ENCODE measurements at places on chromosomes 2 and 18.

- no peak for DNase-seq
These were observed 71.8 kb downstream of the B3GNT2 start for GRCh38 chr2:62267696-62268095.

DNA sequence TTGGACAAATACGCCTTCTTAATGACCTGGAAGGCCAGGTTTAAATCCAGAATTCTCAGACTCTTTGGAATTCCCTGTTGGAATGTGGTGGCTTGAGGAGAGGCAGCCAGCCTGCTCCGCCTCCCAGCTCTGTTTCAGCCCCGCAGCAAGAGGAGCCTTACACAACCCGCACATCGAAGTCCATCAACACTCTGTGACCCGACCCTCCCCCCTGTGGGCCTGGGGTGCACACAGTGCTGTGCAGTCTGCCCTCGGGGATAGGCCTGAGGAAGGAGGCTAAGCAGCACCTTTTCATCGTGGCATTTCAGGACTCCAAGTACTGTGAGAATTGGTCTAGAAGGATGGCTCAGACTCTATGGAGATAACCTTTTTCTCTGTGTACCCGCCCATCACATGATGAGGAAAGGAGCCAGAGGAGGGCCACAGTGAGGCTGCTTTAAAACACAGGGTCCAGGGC lies 73.7 kb downstream of the GREB1L start:
- no peak for DNase-seq

DNA sequence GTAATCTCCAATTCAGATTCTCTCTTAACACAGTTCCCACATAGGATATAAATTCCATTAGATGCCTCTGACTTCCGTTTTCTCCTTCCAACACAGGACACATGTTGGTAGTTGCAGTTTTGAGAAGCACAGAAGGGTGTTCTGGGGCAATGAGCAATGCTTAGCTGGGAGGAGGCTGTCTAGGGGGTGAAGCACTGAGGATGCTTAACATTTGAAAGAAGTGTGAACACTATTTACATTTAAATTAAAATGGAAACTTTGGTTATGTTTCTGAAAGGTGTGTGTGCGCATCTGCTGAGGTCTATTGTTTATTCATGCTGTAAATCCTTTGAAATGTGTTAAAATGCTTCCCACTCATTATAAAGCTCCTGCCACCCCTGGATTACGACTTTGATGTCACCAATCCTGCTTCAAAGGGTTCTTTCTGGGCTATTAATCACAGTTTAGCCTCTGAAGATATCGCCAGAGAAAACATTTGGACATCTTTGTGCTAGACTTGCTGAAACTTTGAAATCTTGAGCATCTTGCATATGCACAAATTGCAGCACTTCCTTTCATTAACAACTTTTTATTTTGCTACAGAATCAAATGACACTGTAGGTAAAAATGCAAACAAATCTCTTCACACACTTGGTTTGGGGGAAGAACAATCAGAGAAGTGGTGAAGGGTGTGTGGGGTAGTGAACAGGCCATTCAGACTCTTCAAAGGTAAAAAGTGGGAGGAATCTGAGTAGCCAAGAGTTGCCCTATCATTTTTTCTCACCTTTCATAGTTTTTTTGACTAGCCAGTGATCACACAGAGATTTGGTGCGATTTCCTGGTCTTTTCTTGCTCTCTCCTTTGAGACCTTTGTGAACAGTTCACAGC lies 258.4 kb downstream of the MYO3B start:
- no peak for DNase-seq

DNA sequence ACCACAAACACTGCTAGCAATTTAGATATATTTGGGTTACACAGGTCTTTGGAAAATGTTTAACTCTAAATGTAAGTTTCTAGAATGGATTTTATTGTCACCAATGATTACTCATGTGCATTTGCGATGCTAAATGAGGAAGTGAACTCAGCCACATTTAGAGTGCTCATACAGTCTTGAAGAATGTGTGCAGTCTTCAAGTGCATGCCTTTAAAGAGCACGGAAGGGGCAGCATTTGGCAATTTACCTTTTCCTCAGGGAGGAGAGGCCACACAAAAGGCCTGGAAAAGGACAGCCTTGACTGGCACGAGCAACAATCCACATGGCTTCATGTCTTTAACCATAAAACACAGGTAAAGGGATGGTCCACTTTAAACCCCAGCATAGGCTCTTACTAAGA lies 78.5 kb upstream of the STK17B start:
- DNase-seq: peak; percentile 73

GRCh38 chr2:190379249-190379964 lies 28.7 kb upstream of the MFSD6 start:
- no peak for DNase-seq

GRCh38 chr2:19491796-19492195 lies 133.4 kb upstream of the OSR1 start:
- no peak for DNase-seq

DNA sequence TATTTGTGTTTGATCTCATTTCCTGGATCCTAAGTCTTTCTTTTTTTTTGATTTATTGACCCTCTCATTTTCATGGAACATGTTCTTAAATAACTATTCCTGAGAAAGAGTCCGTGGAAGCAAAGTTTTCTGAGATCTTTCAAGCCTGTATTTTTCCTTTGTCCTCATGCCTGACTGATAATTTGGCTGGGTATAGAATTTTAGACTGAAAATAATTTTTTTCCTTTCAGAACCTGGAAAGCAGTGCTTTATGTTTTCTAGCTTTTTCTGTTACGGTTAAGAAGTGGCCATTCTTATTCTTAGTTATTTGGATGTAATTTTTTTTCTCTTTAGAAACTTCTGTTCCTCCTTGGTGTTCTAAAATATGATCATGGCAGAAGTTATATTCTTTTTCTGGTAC lies 82.5 kb downstream of the SEMA4F start:
- DNase-seq: no peak

GRCh38 chr18:50649821-50650220 lies 89.9 kb downstream of the MAPK4 start:
- no peak for DNase-seq

DNA sequence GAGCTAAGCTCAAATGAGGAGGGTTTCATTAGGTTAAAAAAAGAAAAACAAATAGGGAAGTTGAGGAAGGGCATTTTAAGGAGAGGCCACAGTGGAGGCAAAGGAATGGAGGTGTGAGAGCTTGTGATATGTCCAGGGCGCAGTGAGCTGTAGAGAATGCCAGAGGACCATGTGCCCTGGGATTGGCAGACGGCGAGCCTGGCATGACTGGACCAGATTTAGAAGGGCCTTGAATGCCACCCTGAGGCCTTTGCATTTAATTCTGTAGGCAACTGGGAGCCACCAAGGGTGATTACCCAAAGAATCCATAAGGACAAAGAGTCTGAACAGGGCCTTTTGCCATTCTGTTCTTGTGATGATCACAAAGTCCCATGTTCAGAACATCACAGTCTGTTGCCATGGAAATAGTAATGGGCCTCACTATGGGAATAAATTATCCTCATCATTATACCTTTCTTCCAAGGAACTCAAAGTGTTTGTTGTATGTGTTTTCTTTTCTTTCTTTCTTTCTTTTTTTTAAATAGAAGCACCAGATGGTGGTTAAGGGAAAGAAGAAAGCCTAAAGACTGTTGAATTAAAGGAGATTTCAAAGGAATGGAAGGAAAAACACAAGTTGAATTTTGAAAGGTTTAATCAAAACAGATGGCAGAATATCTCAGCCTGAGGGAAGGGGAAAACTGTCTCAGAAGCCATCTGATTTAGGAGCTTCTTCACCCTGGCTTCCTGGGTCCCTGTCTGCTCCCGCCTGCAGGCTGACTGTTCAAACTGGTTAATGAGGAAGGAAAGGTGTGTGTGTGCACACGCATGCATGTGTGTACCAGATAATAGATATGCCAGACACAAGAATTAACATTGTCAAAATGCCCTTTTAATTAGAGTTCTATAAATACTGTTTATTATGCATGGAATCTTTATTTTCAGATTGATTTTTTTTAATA lies 31.6 kb upstream of the NCOA1 start:
- DNase-seq: no peak

GRCh38 chr18:46856973-46857372 lies 60.3 kb downstream of the PIAS2 start:
- DNase-seq: no peak

DNA sequence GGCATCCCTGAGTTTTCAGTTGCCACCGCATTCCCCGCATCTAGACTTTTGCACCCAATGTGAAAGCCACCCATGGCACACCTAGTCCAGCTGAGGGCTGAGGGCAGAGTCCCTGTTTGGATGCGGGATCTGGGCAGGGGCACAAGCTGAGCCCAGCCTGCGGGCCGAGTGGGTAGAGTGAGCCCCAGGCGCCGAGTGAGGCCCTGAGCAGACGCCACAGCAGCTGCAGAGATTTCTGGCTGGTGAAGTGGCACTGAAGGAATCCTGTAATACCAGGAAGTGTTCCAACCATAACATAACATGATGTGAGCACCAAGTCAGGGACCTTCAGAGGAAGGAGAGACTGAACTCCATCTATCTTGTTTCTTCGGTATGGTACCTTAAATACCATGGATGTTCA lies 27.7 kb upstream of the FRZB start:
- DNase-seq: no peak

GRCh38 chr18:49139766-49140165 lies 189.0 kb upstream of the SMAD7 start:
- no peak for DNase-seq

GRCh38 chr2:72744049-72744448 lies 81.8 kb downstream of the EXOC6B start:
- no peak for DNase-seq

DNA sequence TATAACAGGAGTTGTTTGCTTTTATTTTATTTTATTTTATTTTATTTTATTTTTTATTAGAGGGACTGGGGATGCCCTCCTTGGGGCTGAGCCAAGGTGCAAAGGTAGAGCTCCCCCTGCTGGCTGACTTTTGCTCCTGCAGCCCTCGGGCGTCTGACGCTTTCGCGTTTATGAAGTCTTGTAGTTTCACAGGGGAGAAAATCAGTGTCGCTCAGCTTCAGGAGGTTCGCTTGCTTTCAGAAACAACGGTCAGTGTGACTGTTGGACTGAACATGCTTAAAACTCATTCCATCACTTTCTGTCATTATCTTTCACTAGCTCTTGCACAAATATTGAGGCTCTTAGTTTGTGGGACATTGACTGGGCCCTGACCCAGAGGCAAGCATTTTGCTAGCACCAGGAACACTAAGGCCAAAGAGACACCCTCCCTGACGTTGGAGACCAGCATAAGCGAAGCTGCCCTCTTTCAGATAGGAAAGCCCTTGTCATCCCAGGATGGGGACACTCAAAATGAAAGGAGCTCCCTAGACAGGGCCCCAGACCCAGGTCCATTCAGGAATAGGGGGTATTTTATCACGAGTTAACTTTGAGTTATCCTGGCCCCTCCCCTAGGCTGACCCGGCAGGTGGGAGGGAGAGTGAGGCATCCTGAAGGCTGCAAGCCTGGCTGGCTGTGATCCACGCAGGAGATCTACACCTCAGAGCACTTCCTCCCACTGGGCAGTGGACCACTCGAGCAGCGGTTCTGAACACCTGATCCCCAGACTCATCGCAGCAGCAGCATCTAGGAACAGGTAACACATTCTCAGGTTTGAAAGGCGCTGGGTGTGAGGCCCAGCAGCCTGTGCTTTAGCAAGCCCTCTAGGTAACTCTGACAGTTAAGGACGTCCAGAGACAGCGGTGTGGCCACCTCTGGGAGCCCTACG lies 34.4 kb downstream of the LGALSL start:
- DNase-seq: peak; percentile 61

DNA sequence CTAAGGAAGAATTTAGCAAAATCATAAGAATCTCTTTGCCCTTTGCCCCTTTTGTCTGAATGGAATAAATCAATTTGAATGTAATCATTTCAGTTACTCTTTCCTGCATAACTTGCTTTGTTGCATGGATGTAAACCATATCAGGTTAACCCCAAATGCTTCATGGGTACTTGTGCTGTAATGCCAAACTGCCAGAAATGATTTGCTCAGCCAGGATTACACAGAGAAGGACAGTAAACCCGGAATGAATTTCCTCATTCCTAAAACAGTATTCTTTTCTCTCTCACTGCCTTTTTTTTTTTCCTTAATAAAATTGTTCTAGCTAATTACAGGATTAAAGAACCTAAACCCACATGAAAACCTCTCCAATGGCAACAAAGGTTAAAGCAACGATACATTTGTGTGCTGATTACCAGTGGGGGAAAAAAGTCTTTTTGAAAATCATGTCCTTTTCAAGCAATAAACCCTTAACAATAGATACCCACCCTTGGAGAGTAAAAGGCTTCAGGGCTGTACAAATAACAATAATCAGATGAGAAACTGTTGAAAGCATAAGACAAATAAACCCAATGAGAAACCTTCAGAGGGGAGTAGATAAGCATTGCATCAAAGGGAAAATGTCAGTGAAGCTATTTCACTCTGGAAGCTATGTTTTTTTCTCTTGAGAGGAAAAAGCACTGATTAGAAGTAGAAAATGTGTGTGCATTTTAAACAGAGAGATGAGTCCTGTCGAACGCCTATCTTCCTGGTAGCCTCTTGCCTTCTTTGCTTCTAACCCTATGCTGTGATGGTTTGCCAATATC lies 275.3 kb downstream of the CDH2 start:
- DNase-seq: no peak

- no peak for DNase-seq
These were observed 162.1 kb downstream of the SH3RF3 start for GRCh38 chr2:109290887-109291643.

- no peak for DNase-seq
These were observed 24.7 kb downstream of the COPS7B start for GRCh38 chr2:231810905-231811304.

DNA sequence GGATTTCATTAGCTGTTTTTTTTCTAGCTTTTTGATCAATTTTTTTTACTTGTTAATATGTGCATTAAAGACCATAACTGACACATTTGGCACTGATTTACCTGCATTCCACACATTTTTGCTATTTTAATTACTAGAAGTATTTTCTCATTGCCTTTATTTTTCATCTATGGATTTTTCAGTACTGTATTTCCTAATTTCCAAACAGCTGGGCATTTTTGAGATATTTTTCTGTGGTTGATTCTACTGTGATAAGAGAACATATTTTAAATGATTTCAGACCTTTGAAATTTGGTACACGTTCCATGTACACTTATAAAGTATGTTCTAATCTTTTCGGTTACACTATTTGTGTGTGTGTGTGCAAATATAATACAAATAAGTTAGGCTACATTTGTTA lies 135.3 kb downstream of the PARD3B start:
- no peak for DNase-seq

DNA sequence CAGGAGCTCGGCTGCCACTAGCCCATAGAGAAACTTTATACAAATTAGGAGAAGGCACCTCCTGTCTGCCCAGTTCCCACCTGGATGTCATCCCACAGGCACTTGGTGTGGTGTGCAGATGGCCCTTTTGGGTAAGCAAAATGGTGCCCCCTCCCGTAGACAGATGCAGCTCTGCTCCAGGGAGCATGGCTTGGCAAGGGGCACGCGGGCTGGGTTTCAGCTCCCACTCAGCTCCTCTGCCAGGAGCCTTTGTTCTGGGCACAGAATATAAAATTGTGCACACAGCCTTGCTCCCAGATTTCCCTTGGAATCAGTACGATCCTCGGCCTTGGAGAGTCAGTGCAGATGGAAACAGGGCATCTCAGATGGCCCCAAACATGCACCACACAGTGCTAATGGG lies 20.3 kb upstream of the KCNF1 start:
- no peak for DNase-seq
